ENCODE measurements at places on chromosomes 4 and X.

- no peak for DNase-seq
These were observed 42.1 kb downstream of the VAMP7 start for GRCh38 chrX:155923200-155923599.

GRCh38 chr4:77852892-77853495 lies 9.6 kb upstream of the MRPL1 start:
- DNase-seq: no peak

DNA sequence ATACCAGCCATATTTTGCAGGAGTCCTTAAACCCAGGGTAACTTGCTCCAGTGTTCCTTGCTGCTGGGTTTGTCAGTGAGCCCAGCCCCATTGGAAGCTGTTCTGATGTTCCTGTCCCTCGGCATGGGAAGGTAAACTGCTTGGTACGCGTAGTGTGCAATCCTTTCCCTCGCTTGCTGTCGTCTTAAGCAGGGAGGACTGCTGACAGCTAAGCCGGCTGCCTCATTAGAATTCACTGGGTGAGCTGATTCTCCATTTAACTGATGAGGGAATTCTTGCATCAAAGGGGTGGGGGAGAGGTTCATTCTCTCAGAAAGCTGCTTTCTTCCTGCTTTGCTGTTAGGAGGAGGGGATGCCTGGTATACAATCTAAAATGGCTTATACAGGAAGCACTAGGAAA lies 164.6 kb downstream of the MID1IP1 start:
- no peak for DNase-seq

DNA sequence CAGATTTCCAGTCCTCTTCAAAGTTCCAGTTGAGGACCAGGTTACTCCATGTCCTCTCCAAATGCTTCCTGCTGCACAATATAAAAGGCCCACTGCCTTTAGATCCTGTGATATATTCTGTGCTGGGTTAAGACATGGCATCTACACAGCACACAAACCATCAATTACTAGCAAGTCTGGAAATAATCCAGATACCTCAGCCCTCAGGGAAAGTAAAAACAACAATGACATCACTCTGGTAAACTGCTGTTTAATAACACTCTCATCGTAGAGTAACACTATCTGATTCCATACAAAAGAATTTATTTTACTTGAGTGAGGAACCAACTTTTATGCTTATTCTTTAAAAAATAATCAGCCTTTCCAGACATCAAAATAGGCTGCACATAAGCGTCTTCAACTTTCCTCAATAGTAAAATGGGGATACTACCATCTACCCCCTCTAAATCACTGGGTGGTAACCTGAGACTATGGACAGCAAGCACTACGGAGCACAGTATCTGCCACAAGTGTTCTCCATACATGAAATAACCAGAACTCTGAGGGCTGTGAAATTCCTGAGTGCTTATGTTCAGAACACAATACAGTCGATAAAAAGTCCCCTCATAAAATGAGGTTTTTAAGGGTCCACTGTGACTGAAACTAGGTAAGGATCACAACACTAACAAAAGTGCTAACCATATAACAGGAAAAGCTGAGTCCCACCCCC lies 53.4 kb downstream of the ABCG2 start:
- peak; percentile 87 for DNase-seq

DNA sequence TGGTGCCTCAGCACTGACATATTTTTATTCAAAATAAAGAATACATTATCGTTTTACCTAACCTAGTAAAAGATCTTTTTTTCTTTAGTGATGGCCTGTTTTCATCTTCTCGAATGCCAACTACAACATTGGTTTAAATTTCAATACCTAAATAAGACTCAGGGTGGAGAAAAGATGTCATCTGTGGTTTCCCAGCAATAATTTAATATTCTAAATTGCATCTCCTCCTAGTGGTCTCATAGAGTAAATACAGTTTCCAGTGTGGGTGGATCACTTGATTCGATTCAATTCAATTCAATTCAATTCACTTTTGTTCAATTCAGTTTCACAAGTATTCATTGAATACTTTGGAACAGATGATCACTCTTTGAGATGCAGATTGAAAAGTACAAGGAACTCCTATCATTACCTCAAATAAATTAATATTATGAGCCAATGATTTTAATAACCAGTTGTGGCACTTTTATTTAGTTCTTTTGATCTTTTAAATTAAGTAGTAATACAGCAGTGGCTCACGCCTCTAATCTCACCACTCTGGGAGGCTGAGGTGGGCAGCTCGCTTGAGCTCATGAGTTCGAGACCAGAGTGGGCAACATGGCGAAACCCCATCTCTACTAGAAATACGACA lies 427.2 kb downstream of the FAT4 start:
- DNase-seq: peak; percentile 51

- no peak for DNase-seq
These were observed 18.1 kb downstream of the GUCY2F start for GRCh38 chrX:109463784-109464183.

DNA sequence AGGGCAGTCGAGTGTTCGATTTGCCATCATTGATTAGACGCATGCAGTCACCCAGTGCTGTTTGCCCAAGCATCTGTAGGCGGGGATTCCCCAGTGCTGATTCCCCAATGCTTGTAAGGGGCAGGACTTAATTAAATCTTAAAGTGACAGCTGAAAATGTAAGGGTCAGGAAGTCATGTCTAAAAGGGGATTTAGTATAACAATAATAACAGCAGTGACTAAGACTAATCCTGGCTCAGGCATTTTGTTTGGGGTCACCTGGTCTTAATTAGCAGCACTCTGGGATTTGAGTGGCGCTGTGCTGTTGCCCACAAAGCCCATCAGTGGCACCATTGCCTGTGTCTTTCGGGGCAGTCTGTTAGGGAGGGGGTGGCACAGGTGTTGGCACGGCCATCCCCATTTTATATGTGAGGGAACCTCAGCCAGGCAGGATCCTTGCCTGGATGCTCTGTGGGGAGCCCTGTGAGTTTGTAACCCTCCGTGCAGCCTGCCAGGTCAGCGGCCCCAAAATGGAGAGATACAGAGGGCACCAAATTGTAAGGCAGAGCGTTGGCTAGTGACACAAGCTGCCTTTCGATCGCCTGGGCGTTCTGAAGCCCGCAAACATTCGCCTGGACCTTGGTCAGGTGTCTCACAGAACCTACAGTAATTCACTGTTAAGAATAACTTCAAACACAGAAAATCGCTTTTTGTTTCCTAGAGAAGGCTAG lies 146.7 kb downstream of the TBL1X start:
- DNase-seq: peak; percentile 10

DNA sequence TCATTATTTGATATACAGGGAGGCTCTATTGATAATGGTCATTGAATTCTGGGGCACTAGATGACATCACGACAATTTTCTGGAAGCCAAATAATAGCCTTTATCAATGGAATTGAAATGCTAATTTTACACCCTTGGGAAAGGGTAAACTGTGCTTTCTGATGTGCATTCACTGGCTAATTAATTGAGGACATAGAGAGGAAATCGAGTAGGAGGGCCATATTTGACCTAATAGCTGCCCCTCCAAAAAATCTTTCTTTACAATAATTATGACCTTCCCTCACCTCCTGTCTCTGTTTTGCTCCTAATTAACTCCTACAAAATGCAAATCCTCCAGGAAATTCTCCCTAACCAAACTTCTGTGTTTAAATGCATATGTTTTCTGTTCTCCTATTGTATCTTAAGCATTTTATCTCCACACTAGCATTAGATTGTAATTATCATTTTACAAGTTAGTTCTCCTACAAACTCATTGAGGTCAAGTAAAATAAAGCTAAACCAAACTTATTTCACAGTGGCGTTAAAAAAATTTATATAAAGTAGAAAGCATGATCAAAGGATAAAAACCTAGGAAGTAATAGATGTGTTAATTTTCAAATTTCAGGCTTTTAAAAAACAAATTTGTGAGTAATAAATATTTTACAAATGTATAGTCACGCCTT lies 1414.0 kb upstream of the AGA start:
- DNase-seq: no peak

GRCh38 chr4:96175871-96176270 lies 336.0 kb downstream of the PDHA2 start:
- no peak for DNase-seq

DNA sequence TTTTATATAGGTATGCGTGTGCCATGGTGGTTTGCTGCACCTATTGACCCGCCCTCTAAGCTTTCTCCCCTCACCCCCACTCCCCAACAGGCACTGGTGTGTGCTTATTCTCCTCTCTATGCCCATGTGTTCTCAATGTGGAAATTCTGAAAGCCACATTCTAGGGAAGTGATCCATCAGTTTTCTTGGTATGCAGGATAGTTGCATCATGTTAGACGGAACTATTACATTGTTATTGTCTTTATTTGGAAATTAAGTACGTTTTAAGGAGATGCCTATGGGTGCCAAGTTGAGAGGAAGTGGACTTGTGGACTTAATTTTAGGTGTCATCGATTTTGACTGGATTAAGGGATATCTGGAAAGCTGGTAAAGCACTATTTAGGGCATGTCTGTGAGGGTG lies 204.6 kb downstream of the RBM46 start:
- DNase-seq: peak; percentile 9

- DNase-seq: no peak
These were observed 349.3 kb upstream of the KLF3 start for GRCh38 chr4:38314663-38315062.

GRCh38 chr4:1323635-1324442 lies 23.2 kb upstream of the UVSSA start:
- DNase-seq: peak; percentile 98

DNA sequence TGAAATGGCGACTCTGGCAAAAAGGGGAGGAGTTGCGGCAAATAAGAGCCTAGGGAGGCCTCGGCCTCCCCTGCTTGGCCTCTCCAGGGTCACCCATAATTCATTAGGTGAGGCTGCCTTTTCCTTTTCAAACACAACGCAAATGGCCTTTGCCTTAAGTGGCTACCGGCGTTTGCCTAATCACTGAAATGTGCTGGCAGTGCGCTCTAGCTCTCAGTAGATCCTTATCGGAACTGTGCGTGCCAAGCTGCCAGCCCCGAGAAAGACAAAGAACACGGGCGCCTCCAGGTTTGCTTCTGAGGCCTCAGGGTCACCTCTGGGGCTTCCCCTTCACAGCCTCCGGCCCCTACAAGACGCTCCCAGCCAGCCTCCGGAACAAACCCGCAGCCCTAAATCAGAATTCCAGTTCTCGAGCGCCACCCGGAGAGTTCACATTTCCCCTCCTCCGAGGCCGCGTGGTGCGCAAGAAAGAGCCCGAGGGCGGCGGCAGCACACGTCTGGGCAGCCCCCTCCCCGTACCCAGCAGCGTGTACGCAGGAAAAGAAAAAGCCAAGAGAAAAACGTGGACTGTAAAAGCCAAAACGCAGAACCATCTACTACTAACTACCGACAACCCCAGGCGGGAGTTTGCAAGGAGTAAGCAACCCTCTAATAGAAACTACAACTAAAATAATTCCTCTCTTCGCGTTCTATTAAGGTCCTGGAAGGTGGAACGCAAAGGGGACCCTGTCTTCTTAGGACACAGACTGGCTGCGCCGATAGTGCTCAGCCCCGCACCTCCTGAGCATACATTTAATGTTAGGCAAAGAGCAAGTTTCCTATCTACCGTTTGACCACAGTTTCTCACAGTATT lies 76.5 kb upstream of the BCOR start:
- DNase-seq: peak; percentile 43

- no peak for DNase-seq
These were observed 1.6 kb downstream of the MTNR1A start for GRCh38 chr4:186553717-186554116.

DNA sequence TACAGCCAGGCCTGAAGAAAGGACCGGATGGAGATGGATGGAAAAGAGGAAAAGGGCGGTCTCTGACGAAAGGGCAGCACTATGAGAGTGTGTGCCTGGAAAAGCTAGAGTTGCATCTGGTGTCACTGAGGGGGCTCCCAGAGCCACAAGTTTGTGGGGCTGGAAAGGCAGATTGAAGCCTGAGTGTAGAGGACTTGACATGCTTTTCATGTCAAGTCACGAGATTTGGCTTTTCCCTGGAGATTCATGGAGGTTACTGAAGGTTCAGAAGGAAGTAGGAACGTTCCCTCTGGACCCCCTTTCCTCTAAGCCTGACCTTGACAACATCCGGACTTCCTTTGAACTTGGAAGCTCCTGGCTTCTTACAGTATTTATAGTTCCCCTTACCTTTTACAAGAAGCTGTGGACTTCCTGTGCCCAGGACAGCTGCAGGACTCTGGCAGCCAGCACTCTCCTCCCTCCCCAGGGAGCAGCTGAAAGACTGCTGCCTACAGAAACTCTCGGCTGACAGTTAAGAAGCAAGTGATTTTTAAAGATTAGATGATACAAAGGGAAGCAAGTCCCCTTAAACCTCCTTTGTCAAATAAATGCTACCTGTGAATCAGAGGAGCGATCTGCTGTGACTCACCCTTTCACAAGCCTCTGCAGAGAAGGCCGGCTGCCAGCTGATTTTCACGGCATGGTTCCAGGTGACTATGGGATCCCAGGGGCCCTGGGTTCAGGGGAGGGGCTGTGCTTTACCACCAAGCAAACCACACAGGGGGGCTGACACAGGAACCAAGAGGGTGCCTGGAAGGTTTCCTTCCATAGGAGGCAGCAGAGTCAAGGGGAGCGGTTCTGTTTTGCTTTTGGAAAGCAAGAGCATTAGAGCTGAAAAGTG lies 72.9 kb upstream of the STIM2 start:
- DNase-seq: peak; percentile 77

DNA sequence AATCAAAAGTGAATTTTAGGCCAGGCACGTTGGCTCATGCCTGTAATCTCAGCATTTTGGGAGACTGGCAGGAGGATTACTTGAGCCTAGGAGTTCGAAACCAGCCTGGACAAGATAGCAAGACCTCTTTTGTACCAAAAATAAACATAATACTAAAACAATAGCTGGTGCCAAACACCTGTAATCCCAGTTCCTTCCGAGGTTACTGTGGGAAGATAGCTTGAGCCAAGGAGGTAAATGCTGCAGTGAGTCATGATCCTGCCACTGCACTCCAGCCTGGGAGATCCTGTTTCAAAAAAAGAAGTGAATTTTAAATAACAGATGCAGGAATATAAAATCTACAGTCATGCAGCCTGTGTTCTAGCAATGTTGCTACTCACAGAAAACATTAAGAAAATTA lies 488.3 kb downstream of the PPARGC1A start:
- DNase-seq: peak; percentile 4

- no peak for DNase-seq
These were observed 25.5 kb downstream of the PALLD start for GRCh38 chr4:168522356-168522755.

DNA sequence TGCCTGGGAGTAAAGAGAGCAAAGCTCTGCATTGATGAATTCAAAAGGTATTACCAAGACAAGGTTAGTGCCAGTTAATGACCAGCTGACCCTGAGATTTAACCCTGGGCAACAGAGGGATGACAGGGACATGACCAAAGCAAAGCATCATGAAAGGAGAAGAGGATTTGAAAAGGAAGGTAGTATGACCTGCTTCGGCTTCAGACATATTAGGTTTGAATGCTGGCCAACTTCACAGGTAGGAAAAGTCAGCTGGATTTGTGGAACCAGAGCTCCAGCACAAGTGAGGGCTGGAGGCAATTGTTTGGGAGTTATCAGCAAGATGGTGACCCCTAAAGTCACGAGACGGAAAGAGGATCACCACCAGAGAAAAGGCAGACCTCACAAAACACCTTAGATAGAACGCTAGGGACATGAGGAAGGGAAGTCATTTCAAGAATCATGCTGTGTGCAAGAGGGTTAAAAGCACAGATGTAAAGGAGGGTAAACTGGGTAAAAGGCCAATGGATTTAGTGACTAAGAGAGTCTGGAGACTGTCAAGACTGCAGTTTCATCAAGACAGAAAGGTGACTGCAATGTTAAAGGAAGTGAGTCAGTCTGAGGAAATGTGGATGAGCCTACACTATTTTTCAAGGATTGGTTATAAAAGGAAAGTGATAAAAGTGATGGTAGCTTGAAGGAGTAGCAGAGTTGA lies 45.6 kb downstream of the SH3RF1 start:
- DNase-seq: peak; percentile 97

- DNase-seq: no peak
These were observed 479.7 kb upstream of the DIAPH2 start for GRCh38 chrX:96204928-96205327.

GRCh38 chr4:165922747-165923146 lies 49.7 kb downstream of the TLL1 start:
- DNase-seq: no peak
